ENCODE measurements at places on chromosomes 12 and 14. TPM values are rescaled to one million over a fixed set of nuclear protein-coding genes. Genes with fewer than 3 reads are reported as not detected.

The CPNE6 gene
- 1.5 TPM for total RNA-seq

GRCh38 chr14:23485326-23485725, 15.8 kb downstream of the NGDN start:
- no peak for DNase-seq

The AKAP3 gene
- 4.2 TPM for total RNA-seq

The ANO4 gene
- total RNA-seq: 4.1 TPM

DNA sequence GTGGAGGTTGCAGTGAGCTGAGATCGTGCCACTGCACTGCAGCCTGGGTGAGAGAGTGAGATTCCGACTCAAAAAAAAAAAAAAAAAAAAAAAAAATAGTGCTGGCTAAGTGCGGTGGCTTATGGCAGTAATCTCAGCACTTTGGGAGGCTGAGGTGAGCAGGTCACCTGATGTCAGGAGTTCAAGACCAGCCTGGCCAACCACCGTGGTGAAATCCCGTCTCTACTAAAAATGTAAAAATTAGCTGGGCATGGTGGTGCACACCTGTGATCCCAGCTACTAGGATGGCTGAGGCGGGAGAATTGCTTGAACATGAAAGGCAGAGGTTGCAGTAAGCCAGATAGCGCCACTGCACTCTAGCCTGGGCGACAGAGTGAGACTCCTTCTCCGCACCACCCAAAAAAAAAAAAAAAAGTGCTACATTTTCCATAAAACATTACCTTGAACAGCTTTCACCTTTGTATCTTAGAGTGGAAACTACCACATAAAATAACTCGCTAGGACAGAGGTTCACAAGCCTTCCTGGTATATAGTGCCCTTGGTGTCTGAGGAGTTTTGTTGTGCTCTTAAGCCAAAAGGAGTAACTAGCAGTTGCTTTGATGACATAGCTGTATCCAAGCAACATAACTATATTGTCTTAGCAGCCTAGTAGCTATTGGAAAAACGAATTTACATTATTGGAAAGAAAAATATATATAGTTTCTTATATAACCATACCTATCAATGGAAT, 11.1 kb downstream of the PTGES3 start:
- DNase-seq: no peak

The C12orf76 gene
- 14.1 TPM for total RNA-seq

The APOLD1 gene
- total RNA-seq: 35.9 TPM

The IFNG-AS1 gene
- 0.49 TPM for total RNA-seq

DNA sequence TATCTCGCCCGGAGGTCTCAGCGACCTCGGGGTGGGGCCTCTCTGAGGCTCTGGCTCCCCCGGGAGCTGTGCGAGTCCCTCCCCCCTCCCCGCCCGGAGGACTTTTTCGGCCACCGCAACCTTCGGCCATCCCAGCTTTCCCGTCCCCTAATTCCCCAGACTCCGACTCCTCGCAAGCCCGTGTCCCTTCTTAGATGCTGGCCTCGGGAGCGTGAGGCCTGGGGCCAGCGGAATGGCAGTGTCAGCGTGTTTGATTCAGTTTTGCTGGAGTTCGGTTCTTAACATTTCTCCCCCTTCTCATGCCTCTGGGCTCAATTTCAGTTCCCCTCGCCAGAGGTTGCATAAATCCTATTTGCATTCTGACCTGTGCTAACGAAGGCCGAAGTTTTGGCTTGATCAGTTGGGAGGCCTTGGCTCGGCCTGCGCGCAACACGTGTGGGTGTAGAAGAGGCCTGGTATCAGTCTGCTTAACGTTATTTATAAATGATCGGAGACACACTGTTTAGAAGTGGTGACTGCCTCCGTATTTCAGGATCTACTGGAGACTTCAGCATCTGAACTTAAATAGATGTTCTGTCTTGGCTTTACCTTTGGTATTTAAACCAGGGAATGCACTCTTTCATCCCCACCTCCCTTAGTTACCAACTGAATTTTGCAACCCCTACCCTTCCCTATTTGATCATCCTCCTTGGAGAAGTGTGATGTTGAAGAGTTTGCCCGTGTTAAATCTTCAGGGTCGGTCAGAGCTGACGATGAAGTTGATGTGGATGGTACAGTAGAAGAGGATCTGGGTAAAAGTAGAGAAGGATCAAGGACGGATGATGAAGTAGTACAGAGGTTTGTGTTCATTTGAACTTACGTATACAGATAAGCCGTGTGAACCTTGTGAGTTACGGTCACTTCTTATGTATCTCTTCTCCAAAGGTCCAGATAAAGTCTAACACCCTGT, 851 bp downstream of the HSP90B1 start:
- peak; percentile 54 for DNase-seq

GRCh38 chr12:85784096-85784720, 52.0 kb downstream of the RASSF9 start:
- DNase-seq: no peak

The ACACB gene
- 67.3 TPM for total RNA-seq

The TAS2R31 gene
- total RNA-seq: 12.2 TPM

GRCh38 chr12:41032386-41032785, 155.7 kb upstream of the PDZRN4 start:
- no peak for DNase-seq

DNA sequence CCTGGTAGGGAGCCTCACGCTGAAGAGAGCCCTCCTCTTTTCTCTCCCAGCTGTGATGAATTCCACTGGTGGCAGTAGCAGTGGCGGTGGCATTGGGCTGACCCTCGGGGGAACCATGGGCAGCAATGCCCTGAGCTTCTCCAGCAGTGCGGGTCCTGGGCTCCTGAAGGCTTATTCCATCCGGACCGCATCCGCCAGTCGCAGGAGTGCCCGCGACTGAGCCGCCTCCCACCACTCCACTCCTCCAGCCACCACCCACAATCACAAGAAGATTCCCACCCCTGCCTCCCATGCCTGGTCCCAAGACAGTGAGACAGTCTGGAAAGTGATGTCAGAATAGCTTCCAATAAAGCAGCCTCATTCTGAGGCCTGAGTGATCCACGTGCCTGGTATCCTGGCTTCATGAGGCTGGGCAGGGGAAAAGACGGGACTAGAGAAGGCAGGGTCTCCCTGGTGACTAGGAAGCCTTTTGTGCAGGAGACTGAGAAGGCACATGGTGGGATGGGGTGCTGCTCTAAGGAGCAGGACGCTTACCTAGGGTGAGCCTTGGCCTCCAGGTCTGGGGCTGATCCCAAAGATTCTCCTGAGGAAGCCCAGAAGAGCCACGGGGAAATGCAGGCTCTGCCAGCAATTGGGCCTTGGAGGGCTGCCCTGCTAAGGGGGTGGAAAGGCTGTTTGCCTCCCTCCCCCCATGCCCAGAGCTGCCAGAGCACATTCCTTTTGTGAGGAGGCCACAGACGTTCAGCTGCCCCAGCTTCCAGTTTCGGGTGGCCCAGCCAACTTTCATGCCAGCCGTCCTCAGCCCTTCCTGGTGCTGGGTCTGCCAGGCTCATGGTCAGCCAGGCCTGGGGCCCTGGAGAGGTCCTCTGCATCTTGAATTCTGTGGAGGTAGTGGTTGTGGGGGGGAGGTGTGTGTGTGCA, 15.8 kb downstream of the KRT7 start:
- no peak for DNase-seq

The MYH6 gene
- total RNA-seq: not detected

DNA sequence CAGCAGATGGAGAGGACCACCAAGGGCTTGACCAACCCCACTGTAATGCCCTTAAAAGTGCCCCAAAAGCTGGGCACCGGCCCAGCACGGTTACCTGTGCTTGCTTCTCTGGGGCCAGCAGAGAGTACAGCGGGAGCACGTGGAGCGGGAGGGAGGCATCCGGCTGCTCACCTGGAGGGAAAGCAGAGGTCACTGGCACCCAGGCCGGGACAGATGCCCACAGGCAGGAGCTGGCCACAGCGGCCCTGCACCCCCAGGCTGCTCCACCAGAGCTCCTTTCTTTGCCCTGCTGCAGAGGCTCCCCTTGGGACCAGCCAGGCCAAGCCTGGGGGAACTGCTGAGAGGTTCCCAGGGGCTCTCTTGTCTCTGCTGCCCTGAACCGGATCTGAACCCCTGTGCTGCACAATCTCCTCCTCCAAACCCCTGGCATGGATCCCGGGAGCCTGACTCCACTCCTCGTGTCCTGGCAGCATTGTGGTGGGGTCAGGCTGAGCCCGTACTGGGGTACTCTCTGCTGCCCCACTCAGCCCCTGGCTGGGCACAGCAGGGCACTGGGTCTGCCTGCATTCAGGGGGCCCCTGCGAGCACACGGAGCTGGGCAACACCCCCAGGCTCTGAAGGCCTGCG, 24.0 kb downstream of the DHX37 start:
- DNase-seq: no peak

The DBX2 gene
- total RNA-seq: 0.73 TPM

DNA sequence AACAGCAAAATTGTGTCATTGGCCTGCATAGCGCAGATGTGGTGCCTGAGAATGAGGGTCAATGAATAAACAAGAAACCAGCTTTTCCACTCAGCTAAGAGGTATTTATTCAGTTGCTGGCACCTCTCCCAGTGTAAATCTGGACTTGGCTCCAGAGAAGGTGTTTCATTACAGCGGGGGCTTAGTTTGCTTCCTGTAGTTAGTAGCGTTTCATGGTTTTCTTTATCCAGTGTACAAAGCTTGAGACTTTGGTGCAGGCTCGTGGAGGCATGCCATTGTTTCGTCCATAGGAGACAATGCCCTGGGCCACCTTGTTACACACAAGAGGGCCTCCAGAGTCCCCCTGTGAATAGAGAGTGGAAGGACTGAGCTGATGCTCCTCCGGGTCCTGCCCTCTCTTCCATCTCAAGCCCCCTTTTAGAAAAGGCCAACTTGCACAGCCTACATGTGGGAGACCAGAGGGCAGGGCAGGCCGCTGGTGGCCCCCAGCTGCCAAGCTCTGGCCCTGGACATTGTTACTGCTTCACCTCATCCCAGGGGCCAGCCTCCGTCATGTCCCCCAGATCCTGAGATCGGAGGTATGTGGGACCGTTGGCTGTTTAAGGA, 3.0 kb downstream of the GZMB start:
- DNase-seq: no peak

The KRT71 gene
- total RNA-seq: not detected

DNA sequence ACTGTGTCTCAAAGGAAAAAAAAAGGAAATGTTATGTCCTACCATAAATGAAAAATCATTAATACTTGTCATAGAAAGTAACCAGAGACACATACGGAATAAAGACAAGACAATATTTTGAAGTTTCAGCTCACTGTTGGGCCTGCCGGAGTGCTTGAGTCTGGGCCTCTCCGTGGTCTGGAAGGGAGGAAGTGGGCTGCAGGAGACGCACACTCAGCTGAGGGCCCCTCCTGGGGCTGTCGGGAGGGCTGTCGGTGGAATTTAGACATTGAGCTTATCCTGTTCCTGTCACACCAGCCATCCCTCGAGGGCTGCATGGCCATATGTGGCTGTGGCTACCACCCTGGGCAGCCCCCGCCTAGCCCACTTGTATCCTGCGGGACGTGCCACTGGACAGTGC, 80.6 kb downstream of the DDX51 start:
- no peak for DNase-seq

The SLC7A8 gene
- 58.5 TPM for total RNA-seq

DNA sequence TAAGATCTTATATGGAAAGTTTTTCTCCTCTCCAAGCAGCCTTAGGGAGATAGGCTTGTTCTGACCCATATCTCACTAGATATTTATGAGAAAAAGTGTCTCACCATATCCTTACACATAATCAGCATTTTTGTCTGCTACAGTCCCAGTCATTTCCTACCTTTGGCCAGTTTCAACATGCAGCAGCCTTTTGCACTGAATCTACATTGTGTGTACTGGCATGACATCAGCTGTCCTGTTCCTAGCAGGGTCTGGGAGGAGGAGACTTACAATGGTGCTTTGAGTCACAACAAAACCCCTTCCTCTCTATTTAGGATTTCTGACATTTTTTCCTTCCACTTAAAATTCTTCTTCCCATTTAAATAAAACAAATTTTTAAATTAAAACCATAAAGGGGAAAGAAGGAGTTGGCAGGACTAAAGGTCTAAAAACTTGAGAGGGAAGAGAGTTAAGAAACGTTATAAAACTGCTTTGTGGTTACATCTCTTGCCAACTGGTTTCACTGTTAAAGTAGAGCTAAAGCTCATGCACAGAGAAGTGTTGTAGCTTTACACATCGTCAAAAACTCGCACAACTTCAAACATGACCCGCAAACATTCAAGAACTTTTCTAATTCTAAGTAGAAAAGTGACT, 53.3 kb upstream of the CERS5 start:
- DNase-seq: no peak

Data from ureter (tissue), 1 donor.